ENCODE measurements at places on chromosomes 2 and 18. TPM values are rescaled to one million over a fixed set of nuclear protein-coding genes. Genes with fewer than 3 reads are reported as not detected.

PRSS56 gene
- total RNA-seq = not detected

SLC14A1 gene
- total RNA-seq = 35.8 TPM

FAP gene
- total RNA-seq = 1.2 TPM

GULP1 gene
- total RNA-seq = 14.6 TPM

GRCh38 chr2:178628605-178629004 lies 148.3 kb downstream of the PLEKHA3 start:
- DNase-seq = no peak

All from MG63 (cell line).